Substantia nigra (tissue), 51 donors: ENCODE measurements at places on chromosomes 3 and 15.

- DNase-seq, result no peak
These were observed 18.8 kb upstream of the SATB1 start for GRCh38 chr3:18443665-18444594.

DNA sequence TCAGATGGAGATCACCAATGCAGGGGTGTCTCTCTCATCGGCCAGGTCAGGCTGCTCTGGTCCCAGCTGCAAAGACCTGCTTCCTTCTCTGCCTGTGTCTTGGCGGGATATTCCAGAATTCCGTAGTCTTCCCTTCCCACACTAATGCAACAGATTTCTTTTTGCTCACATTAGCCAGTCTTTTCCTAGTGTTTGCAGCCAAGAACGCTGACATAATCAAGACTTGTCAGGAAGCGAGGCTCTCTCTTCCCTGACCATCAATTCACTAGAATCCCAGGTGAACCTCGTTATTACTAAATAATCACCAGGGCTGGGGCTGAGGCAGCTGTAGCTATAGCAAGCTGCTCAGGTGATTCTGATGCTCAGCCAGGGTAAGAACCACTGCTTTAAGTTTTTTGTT, 43.2 kb upstream of the ACKR4 start:
- DNase-seq, result no peak

GRCh38 chr3:60756241-60757030, 494.8 kb downstream of the FHIT start:
- DNase-seq, result no peak

GRCh38 chr15:43977072-43977884, 150.5 kb downstream of the WDR76 start:
- DNase-seq, result no peak

DNA sequence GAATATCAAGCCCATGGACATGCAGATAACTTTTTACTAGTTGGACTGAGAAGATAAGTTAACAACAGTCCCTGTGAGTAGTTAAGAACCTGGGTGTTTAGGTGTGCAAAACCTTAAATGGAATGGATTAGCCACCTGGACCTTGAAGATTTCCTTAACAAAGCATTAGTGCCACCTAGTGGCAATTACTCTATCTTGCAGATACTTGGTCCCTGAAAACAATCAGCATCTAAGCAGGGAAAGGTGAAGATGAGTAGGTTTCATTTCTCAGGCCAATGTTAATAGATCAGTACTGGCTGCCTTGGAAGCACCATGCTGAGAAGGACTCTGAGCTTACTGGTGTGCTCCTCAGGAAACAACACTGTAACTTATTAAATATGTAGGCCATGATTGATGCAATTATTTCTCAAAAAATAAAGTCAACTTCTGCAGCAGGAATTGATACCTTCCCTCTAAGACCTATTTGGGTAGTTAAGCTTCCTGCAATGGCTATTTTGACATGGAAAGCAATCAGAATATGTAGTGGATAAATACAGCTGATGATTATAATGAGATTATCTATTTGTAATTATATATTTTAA, 329.4 kb downstream of the TBC1D5 start:
- DNase-seq, result no peak

GRCh38 chr3:190560013-190560895, 46.4 kb downstream of the IL1RAP start:
- DNase-seq, result no peak

GRCh38 chr3:36417237-36417636, 36.9 kb downstream of the STAC start:
- no peak for DNase-seq

GRCh38 chr15:31306426-31307269, 20.0 kb upstream of the KLF13 start:
- DNase-seq, result peak; percentile 91

DNA sequence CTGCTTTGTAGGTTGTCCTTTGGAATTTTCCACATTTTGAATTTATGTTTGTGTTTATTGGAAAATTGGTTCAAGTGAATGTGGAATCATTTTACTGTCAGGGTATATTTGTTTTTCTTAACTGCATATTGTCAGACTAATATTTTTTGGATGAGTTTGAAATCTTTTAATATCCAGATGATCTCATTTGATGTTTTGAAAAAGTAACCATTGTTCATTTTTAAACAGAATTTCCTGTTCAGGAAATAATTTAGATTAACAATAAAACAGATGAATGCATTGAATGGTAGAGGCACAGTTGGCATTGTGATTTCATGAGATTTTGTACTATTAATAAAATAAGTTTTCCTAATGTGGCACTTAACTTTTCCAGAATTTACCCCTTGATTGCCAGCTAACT, 15.5 kb downstream of the TRAK1 start:
- DNase-seq, result no peak

DNA sequence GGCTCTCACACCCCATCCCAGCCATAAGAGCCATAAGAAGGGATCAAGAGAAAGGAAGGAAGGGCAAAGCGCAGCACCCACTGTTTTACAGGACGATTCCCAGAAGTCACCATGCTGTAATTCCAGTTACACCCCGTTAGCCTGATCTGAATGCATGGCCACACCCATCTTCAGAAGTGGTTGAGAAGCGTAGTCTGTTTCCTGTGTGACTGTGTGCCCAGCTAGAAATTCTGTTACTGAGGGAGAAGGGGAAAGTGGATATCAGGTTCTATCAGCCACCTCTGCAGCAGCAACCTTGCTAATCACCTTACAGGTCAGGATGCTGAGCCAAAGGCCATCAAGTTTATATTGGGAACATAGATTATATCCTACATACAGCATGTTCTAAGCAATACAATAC, 260.0 kb downstream of the ABHD5 start:
- DNase-seq, result no peak

GRCh38 chr3:195838714-195839113, 27.0 kb upstream of the MUC4 start:
- no peak for DNase-seq

DNA sequence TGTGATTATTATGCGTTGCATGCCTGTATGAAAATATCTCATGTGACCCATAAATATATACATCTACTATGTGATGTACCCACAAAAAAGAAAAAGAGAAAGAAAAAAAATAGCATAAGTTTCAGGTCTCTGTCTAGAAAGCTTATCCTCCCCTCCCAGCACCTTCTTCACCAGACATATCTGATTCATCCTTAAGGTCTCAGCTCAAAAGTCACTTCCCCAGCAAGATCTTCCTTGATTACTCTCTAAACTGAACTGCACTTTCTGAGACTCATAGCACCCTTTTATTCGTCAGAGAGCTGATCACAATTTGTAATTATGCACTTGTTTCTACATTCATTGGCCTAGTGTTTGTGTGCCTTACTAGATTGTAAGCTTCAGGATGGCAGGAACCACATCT, 11.1 kb upstream of the PTPN9 start:
- no peak for DNase-seq

DNA sequence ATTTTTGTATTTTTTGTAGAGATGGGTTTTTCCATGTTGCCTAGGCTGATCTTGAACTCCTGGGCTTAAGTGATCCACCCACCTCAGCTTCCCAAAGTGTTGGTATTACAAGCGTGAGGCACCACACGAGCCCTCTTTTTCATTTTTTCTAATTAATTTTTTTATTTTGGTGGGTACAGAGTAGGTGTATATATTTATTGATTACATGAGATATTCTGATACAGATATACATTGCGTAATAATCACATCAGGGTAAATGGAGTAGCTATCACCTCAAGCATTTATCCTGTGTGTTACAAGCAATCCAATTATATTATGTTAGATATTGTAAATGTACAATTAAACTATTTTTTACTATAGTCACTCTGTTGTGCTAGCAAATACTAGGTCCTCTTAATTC, 66.1 kb downstream of the WDR49 start:
- DNase-seq, result no peak

GRCh38 chr3:10248984-10249748, 907 bp downstream of the TATDN2 start:
- no peak for DNase-seq

DNA sequence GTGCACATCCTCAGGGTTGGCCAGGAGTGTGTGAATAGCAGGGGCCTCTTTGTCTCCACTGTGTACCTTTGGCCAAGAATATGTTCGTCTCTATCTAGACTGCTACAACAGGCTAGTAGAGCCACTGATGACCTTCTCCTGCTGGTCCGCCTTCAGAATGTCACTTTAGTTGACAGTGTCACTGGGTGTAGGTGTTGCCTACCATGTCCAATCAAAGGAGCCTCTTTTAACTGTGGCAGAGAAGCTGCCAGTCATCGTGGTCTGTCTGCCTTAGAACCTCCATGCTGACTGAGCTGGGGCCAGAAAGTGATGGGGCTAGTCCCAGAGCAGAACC, 40.1 kb downstream of the OXSR1 start:
- no peak for DNase-seq

DNA sequence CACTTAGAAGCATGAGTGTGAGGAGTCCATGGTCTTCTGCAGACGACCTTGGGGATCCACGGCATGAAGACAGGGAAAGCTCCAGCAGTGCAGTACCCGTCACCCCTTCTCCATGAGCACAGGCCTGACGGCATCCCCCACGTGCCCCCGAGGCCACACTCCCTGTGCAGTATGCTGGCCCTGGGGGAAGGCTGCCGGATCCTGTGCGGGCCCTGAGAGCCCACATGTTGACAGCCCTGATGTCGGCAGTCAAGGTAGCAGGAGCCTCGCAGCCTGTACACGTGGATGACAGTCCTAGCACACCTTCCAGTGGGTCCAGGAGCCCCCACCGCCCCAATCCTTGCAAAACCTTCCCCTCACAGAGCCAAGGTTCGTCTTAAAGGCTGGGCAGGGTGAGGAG, 195.3 kb downstream of the ATP10A start:
- DNase-seq, result no peak

DNA sequence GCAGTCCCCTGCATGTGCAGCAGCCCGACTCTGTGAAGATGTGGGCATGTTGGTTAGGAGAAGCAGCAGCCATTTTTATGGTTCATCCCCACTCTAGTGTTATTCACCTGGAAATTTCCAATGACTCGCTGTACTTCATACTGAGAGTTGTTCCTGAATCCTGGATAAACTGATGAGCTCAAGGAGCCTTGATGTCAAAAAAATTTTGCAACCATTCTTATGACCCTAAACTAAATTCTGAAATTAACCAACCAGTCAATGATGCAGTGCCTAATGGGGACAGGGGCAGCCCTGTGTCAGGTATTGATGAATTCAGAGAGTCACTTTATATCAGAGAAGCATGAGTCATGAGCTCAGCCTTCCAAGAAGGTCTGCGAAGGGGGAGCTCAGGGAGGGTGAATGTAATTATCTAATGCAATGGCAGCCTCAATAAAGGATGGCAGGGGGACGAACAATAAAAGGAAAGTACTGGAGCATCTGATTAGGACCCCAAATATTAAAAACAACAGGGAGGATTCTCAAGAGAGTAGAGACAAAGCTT, 108.4 kb upstream of the VEPH1 start:
- DNase-seq, result no peak

GRCh38 chr3:155350571-155350970, 57.1 kb upstream of the STRIT1 start:
- no peak for DNase-seq

DNA sequence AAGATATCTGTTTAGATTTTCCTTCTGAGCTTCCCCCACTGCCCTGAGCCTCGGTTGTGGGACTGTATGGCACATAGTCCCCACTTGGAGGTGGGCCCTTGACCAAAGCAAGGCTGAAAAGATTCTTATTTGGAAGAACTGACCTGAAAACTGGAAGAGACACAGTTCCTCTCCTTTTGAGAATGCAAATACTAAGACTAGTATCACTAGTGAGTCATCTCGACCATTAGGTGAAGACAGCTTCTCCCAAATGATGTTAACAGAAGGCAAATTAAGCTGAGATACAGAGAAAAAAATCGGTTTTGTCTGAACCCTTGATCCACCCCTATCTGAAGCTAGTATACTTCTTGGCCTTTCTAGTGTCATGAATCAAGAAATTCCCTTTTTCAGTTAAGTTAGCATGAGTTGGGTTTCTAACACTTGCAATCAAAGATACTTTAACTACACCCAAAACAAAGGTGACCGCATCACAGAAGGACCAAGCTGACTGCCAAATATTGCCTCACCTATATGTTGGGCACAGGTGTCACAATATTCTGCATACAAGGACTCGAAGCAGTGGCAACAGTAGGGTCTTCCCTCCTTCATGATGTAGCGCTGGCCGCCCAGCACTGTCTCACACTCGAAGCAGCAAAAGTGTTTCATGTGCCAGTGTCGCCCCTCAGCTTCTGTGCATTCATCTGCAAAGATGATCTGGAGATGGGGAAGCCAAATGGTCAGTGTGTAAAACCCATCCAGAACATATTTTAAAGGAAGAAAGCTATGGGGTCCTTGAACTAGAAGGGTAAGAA, 72.4 kb downstream of the PRICKLE2 start:
- no peak for DNase-seq

DNA sequence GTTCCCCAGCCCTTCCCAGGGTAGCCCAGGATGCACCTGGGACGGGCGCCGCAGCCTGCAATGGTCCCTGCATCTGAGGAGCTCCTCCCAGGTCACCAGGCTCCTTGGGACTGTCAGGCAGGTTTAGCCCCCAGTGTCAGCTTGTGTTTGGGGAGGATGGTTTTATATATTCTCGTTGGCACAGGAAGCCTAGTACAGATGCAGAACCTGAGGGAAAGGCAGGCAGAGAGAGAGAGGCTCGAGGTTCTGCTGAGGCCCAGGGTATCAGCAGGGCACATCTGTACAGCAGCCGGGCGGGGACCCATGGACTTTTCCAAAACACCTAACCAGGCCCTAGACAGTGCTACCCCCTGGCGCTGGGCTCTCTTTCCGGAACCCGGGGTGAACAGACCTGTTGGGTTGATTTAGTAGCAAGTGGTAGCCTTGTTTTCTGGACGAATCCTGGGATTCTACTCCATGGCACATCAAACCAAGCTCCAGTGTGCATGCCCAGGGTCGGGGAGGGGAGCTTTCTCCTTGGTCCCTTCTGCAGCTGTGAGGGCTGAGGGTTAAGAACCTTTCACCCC, 8.6 kb downstream of the PAK6 start:
- no peak for DNase-seq

GRCh38 chr15:64948916-64949315, 37.2 kb downstream of the ANKDD1A start:
- no peak for DNase-seq

DNA sequence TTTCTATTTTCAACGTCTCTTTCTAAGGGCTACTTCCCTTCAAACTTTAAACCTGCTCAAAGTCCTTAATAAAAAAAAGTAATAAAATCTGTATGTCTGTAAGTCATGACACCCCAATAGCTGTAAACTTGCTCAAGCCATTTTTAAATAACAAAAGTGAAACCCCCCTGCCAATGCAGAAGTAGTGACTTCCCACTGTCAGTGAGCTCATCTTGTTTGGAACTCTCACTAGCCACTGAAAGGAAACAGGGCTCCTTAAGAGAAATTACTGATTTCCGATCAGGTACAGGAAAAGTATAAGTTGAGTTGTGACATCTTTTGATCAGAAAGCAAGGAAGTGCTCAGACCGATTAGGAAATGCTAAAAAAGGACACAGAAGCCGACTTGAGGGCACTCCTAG, 27.6 kb upstream of the GPR171 start:
- DNase-seq, result peak; percentile 4

GRCh38 chr15:72358650-72359171, 17.1 kb downstream of the HEXA start:
- DNase-seq, result no peak

DNA sequence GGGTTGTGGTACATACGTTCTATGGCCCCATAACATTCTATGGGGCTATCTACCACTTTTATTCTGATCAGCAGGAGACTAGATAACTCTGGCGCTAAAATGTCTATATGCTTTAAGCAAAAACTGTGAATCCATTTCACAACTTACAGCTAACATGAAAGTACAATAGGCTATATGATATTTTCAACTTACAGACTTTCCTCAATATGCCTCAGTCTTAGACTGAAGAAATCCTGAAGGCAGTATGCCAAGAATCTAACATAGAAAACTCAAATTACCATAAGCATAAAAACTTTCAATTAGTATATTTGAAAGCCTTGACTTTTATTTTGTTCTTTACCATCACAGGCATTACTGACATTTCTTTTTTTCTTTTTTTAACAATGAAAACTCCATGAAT, 81.4 kb downstream of the CBLB start:
- DNase-seq, result no peak
